ENCODE measurements at places on chromosomes 4 and X. TPM values are rescaled to one million over a fixed set of nuclear protein-coding genes. Genes with fewer than 3 reads are reported as not detected.

Gene GAGE1
- not detected for total RNA-seq

Gene CLDN22
- total RNA-seq = not detected

Gene KCNE5
- total RNA-seq = 0.20 TPM

GRCh38 chrX:148500423-148501385 lies at the start of gene AFF2:
Gene AFF2, plus strand, starts transcription at chrX:148500617. Its CDS starts 481 bp downstream, at chrX:148501098.
- H3K27me3 ChIP-seq = peaks cover 1% of the 10 kb centered on the region
- no peaks in the 10 kb centered on the region for H3K4me1 ChIP-seq
- no peaks in the 10 kb centered on the region for H3K36me3 ChIP-seq
- H3K27ac ChIP-seq = no peak within 1 kb of the TSS

DNA sequence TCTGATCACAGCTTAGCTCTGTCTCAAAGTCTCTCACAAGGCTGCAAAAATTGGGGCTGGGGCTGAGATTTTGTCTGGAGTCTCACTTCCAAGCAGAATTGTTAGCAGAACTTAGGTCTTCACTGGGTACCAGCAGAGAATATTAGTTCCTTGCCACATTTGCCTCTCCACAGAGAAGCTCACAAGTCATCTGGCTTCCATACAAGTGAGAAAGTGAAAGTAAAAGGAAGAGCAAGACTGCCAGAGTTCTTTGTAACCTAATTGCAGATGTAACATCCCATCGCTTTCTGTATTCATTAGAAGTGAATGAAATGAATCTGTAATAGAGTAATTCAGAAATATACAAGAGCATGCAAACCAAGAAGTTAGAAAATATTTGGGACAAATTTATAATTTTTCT lies 624.1 kb upstream of the GNPDA2 start:
- H3K27me3 ChIP-seq = no peaks in the 10 kb centered on the region
- DNase-seq = no peak
- no peaks in the 10 kb centered on the region for H3K36me3 ChIP-seq
- no peaks in the 10 kb centered on the region for H3K4me1 ChIP-seq
- no peak overlapping the region for H3K27ac ChIP-seq

- no peak overlapping the region for H3K27ac ChIP-seq
- no peaks in the 10 kb centered on the region for H3K36me3 ChIP-seq
- H3K4me1 ChIP-seq = no peaks in the 10 kb centered on the region
- H3K4me3 ChIP-seq = no peak overlapping the region
- DNase-seq = no peak
Measured at GRCh38 chr4:70583952-70584834, 7.9 kb upstream of the AMBN start.

Gene LANCL3
- total RNA-seq = not detected

- H3K27me3 ChIP-seq = no peaks in the 10 kb centered on the region
- H3K36me3 ChIP-seq = no peaks in the 10 kb centered on the region
- no peaks in the 10 kb centered on the region for H3K4me1 ChIP-seq
- no peak for DNase-seq
Measured at GRCh38 chrX:40805404-40805803, 70.1 kb upstream of the MED14 start.

DNA sequence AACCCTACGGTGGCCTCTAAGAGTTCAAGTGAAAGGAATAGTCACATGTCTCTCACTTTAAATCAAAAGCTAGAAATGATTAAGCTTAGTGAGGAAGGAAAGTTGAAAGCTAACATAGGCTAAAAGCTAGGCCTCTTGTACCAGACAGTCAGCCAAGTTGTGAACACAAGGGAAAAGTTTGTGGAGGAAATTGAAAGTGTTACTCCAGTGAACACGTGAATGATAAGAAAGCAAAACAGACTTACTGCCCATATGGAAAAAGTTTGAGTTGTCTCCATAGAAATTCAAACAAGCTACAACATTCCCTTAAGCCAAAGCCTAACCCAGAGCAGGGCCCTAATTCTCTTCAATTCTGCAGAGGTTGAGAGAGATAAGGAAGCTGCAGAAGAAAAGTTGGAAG lies 51.5 kb upstream of the RAB9B start:
- no peak for DNase-seq
- no peak overlapping the region for H3K4me3 ChIP-seq
- H3K27me3 ChIP-seq = no peaks in the 10 kb centered on the region
- H3K36me3 ChIP-seq = no peaks in the 10 kb centered on the region
- no peak overlapping the region for H3K27ac ChIP-seq
- H3K4me1 ChIP-seq = no peaks in the 10 kb centered on the region

Gene NR0B1
- total RNA-seq = not detected

- H3K27ac ChIP-seq = no peak overlapping the region
- no peak overlapping the region for H3K4me3 ChIP-seq
- no peaks in the 10 kb centered on the region for H3K4me1 ChIP-seq
Measured at GRCh38 chrX:109344678-109345077, 137.2 kb downstream of the GUCY2F start.

Gene TCEAL2
- not detected for total RNA-seq

- peak overlapping the region; percentile 31 for H3K4me3 ChIP-seq
- H3K27me3 ChIP-seq = no peaks in the 10 kb centered on the region
- no peaks in the 10 kb centered on the region for H3K4me1 ChIP-seq
- H3K27ac ChIP-seq = no peak overlapping the region
Measured at GRCh38 chrX:53440621-53441517, 6.7 kb upstream of the HSD17B10 start.

- H3K27me3 ChIP-seq = no peaks in the 10 kb centered on the region
- no peaks in the 10 kb centered on the region for H3K36me3 ChIP-seq
Measured at GRCh38 chrX:139179592-139179991, 350.9 kb upstream of the F9 start.

DNA sequence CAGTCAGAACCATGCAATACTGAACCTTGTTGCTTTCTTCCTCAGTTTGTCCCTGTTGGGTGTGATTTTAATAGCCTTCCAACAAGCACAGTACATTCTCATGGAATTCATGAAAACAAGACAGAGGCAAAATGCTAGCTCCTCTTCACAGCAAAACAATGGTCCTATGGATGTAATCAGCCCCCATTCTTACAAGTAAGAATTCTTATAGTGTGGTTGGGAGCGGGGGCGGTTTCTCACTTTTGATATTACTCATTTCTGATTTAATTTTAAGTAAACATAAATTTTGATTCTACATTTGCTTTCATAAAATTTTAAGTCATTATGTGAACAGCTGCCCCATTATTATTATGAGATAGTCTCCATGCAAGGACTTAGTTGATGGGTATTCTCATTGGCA lies 80.8 kb upstream of the TLR2 start:
- no peaks in the 10 kb centered on the region for H3K27me3 ChIP-seq
- H3K36me3 ChIP-seq = no peaks in the 10 kb centered on the region

GRCh38 chrX:24343719-24344118 lies 16.7 kb upstream of the SUPT20HL1 start:
- 0 out of 2 replicates have a peak, but pooled peaks cover 3% of the 10 kb centered on the region for H3K4me1 ChIP-seq
- no peaks in the 10 kb centered on the region for H3K36me3 ChIP-seq
- H3K4me3 ChIP-seq = no peak overlapping the region
- H3K27ac ChIP-seq = no peak overlapping the region
- DNase-seq = no peak

DNA sequence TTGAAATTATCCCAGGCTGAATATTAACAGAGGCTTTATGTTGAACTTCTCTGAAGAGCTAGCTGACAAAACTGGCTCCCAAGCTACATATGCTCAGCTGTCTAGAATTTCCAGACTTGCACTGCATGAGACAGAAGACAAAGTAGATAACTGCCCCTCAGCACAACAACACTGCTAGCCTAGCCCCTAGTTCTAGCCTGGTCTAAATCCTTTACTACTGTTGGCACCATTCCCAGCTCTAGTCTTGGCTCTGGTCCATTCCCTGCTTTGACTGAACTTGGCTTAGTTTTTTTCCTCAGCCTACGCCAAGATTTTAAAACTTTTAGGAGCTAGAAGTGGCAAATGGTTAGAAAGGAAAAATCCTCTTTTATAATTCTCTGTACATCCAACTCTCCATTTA lies 7.6 kb upstream of the OPHN1 start:
- no peak overlapping the region for H3K4me3 ChIP-seq
- no peaks in the 10 kb centered on the region for H3K4me1 ChIP-seq
- no peak for DNase-seq

Gene ODAM
- 15.1 TPM for total RNA-seq

Gene FHL1
- total RNA-seq = 0.16 TPM

- H3K36me3 ChIP-seq = no peaks in the 10 kb centered on the region
- no peaks in the 10 kb centered on the region for H3K4me1 ChIP-seq
- no peak overlapping the region for H3K27ac ChIP-seq
- DNase-seq = no peak
- no peak overlapping the region for H3K4me3 ChIP-seq
Measured at GRCh38 chr4:143531380-143531779, 17.9 kb downstream of the SMARCA5 start.

Gene PAGE1
- total RNA-seq = not detected

DNA sequence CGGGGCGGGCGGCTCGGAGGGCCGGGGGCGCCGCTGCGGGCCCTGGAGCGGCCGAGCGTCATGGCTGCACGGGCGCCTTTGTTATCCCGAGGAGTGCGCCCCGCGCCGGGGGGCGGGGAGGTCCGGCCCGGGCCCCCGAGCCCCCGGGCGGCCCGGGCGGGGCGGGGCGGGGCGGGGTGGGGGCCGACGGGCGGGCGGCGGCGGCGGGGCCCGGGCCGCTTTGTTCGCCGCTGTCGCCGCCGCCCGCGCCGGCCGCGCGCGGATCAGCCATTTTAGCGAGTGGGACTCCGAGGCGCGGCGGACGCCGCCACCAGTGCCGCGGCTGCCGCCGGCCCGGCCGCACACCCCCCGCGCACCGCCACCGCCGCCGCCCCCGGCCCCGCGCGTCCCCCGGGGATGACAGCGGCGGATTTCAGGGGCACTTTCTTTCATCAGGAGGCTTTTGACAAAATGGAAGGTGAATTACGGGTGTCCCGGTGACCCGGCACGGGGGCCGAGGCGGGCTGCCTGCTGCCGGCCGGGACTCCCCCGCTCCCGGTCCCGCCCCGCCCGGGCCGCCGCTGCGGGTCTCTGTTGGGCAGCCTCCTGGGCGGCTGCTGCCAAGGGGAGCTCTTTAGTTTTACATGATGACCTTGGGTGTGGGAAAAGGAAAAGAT lies 1.2 kb downstream of the HMGB3 start:
- peak overlapping the region; percentile 69 for H3K4me3 ChIP-seq
- peak overlapping the region; percentile 59 for H3K27ac ChIP-seq
- H3K4me1 ChIP-seq = no peaks in the 10 kb centered on the region
- no peaks in the 10 kb centered on the region for H3K27me3 ChIP-seq
- no peak for DNase-seq
- no peaks in the 10 kb centered on the region for H3K36me3 ChIP-seq

Gene MMRN1
- not detected for total RNA-seq

DNA sequence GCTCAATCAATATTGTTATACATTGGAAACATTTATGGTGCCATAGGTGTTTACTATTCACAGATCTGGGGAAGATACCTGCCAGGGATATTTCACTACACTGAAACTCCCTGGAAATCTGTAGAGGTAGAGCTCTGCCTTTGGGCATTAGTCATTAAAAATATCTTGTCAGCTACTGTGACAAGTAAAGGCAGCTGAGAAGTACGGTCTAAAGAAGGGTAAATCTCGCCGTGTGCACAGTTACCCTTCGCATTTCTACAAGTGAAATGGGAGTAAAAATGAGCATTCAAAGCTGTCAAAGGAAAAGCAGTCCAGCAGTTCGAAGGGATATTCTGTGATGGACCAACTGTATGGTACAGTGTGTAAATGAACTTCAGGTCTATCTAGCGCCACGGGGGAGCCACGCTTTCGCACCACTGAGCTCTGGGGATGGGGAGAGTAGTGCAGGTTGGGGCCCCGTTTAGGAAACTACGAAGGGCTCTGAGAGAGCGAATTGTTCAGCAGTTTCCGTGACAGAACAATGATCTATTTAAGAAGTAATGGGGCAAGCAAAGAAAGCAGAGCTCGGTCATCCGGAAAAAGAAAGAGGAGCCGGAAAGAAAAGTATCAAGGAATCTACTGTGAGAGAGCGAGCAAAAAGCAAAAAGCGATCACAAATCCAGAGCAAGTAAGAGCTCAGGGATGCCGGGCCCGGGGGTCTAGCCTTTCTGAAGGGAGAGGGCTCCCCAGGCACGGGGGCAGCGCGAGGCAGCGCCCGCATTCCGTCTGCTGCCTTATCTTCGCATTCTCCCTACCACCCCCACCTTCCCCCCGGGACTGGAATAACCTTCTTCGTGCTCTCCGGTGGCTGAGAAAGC lies 646 bp downstream of the TIGD4 start:
- H3K4me3 ChIP-seq = peak overlapping the region; percentile 86
- H3K27ac ChIP-seq = peak overlapping the region; percentile 94
- H3K4me1 ChIP-seq = peaks cover 5% of the 10 kb centered on the region
- no peak for DNase-seq
- no peaks in the 10 kb centered on the region for H3K27me3 ChIP-seq
- H3K36me3 ChIP-seq = no peaks in the 10 kb centered on the region

DNA sequence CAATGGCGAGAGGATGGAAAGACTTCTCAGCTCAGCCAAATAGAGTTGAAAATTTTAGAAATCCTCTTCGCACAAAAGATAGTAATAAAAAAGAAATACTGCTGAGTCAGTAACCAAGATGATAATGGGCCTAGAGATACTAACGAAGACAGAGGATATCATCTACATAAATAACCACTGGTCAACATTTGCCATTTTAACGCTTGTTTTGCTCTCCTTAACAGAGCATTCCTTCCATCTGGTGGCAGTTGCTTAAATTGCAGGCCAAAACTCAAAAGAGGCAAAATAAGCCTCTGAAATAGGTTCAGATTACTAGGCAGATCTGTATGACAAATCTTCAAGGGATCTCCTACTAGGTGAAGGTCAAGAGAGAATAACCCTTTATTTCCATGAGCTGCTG lies 51.7 kb upstream of the MCF2 start:
- no peaks in the 10 kb centered on the region for H3K27me3 ChIP-seq
- no peak overlapping the region for H3K27ac ChIP-seq

DNA sequence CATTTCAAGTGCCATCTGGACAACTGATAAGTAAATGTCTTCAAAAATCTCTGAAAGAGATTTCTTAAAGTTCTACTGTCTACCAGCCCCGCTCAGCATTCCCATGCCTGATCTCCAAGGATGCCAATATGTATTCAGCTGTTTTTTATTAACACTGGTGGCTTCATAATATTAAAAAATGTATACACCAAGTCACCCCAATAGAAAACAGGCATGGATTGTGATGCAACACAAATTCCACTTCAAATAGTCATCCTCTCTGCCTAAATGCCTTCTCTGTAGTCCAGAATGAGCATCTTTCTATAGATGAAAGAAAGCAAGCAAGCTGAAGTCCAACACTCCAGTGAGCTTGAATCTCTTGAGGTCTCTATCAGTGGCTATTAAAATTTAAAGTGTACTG lies 152.2 kb upstream of the PPARGC1A start:
- no peaks in the 10 kb centered on the region for H3K4me1 ChIP-seq
- H3K4me3 ChIP-seq = no peak overlapping the region
- no peak for DNase-seq
- no peaks in the 10 kb centered on the region for H3K36me3 ChIP-seq
- no peaks in the 10 kb centered on the region for H3K27me3 ChIP-seq

Gene MND1
- 21.8 TPM for total RNA-seq

- H3K4me3 ChIP-seq = no peak overlapping the region
- no peak for DNase-seq
- H3K27me3 ChIP-seq = no peaks in the 10 kb centered on the region
- no peak overlapping the region for H3K27ac ChIP-seq
Measured at GRCh38 chrX:7462110-7462509, 314.2 kb upstream of the PUDP start.

Measured in Caco-2 (cell line).